ENCODE measurements at places on chromosomes 3 and 15.

DNA sequence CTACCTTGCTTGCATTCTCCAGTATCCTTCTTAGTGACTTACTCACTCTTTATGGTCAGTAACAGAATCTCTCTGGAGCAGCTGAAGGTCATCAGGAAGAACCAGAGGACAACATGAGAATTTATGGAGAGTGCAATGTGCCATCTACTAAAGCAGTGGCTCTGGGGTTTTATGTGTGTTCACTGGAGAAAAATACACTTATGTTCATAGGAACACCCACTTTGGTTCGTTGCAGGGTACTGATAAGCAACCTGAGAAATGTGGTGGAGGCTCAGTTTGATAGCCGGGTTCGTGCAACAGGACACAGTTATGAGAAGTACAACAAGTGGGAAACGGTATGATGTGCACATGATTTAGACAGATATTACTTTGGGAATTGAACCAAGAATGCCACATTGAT is 12.8 kb downstream of the CPB1 start:
- no peak for DNase-seq

DNA sequence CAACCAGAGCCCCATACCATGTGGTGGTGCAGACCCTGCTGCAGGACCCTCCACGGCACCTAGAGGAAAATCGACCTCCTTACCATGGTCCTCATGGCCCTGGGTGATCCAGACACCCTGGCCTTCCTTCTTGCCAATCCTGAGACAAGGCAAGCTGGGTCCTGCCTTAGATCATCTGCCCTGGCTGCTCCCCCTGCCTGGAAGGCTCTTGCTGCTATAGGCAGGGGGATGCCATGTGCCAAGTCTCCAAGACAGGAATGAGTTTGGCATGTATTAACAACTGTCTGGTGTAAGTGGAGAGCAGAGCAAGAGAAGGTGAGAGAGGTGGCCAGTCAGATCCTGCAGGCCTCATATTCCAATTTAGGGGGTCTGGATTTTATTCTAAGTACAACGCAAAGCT is 7.5 kb downstream of the HEG1 start:
- DNase-seq = no peak

DNA sequence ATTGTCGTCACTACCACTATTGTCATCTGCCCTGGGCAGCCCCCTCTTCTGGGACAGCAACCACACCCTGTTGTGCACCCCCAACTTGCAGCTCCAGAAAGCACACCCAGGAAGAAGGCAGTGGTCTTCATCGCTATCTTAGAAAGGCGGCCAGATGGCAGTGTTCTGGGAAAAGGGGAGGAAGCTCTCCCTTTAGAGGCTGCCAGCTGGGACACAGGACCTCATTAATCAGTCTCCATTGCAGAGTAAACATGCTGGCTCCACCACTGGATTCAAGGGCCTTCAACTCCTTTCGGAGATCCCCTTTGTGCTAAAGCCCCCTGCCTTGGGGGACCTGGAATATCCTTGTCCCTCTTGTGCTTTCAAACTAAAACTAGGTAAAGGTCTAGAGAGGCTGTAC is 199.3 kb upstream of the LINGO1 start:
- DNase-seq = no peak

DNA sequence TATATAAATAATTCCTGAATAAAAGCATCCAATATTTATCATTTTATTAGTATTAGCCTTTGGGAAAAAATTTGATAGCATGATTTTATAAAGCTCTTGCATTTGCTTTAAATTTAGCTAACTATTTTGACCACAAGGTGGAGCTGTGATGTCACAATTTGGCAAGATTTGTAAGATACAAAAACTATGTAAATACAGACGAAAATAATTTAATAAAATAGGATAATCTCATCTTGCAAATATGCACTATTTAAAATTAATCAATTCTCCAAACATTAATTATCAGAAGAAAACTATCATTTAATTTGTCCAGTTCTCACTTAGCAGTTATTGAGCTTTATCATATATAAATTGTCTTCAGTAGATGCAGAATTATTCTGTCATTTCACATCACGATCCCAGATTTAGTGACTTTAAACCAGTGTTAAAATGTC is 95.4 kb downstream of the PLOD2 start:
- DNase-seq = peak; percentile 4

DNA sequence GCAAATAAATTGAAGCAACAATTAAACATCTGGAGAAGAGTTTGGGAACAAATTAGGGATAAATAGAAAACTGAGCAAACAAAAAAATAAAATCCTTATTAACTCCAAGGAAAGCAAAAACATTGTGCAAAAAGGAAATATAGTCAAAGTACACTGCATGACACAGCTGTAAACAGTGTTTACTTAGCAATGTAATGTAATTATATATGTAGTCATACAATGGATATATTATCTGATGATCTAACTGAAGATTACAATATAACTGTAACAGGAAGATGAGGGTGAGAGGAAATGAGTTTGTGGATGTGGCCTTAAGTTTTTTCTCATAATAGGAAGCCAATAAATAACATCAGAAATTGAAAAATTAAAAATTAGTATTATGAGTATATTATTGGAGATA is 42.5 kb downstream of the SCN10A start:
- DNase-seq = no peak

DNA sequence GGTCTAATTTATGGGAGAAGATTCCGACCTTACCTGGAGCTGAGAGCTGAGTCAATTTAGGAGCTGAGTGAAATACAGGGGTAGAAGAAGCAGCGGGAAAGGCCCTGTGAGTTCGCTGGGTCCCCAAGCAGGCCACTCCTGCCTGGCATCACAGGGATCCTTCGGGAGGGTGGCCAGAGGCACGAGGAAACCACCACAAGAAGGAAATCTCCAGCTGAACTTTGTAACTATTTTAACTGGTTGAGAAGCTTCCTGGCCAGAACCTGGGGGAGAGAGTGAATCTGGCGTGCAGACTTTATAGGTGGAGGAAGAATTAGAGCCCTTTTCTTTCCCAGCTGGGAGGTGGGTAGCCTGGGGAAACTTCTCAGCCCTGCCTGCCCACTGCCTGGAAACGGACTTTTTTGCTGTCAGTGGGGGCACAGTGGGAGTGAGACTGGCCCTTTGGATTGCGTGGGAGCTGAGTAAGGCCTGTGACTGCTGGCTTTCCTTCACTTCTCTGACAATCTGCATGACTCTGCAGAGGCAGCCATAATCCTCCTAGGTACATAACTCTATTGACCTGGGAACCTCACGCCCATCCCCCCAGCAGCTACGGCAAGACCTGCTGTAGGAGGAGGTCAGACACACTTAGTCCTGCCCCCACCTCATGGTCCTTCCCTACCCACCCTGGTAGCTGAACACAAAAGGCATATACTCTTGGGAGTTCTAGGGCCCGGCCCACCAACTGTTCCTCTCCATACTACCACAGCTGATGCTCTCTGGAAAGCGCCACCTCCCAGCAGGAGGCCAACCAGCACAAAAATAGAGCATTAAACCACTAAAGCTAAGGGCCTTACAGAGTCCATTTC is 340.7 kb downstream of the CNTN3 start:
- no peak for DNase-seq

- DNase-seq = no peak
These were observed 470.9 kb downstream of the LPP start for GRCh38 chr3:188624828-188625227.

DNA sequence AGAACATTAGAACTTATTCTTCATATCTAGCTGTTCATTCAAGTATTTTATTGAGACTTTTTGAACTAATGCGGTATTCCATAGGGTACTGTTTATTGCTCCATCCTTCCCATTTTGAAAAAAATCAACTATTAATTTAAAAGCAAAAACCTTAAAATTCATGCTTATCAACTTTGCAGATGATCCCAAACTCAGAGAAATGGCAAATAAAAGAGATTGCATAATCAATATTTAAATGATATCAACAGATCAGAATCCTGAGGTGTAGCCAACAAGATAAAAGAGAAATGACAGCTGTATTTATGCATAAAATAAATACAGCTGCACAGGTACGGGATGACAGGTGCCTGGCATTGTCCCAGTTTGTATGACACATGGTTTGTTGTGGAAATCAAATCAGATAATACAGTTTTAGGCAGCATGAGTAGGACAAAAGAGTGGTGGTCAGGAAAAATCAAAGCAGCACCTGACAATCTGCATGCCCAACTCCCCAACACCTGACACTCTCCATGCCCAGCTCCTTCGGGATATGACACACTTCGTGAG is 42.4 kb upstream of the CMTM8 start:
- DNase-seq = no peak

GRCh38 chr3:126397610-126398422 is 3.1 kb downstream of the CFAP100 start:
- no peak for DNase-seq

- no peak for DNase-seq
These were observed 17.5 kb downstream of the AQR start for GRCh38 chr15:34951993-34952392.

GRCh38 chr3:52028572-52028971 is 27.8 kb downstream of the DUSP7 start:
- DNase-seq = no peak

GRCh38 chr3:87805670-87806069 is 253.1 kb downstream of the CGGBP1 start:
- no peak for DNase-seq

DNA sequence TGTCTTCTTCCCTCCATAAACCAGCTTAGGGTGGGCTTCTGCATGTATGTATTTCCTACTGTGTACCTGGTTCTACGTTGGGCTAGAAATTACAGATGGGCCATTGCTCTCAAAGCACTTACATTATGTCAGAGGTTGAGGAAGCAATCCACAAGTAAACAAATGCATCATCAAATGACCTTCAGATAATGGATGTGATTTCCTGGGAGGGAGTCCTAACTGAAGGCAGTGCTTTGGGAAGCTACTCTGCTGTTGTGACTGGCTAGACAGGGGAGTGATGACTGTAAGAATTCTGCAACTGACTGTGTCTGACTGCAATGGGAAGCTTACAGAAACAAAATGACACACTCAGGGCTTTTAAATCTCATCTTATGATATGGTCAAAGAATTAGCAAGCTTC is 71.0 kb upstream of the PRR23E start:
- no peak for DNase-seq

- no peak for DNase-seq
These were observed 512 bp downstream of the LARP6 start for GRCh38 chr15:70853318-70853972.

DNA sequence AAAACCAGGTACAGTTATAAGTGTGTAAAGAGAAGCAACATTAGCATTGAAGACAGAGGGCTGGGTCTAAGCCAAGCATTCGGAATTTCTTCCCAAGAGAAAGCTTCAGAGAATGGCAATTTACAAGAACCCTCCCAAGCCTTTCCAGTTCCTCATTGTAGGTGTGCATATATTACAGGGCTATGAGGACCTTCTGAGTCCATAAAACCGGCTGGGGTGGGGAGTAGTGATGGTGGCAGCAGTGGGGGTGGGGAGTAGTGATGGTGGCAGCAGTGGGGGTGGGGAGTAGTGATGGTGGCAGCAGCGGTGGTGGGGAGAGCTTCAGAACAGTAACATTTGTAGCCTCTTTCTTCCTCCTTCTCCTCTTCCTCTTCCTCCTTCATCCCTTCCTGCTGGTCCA is 368.7 kb upstream of the UMPS start:
- DNase-seq = no peak

- no peak for DNase-seq
These were observed 35.5 kb downstream of the USF3 start for GRCh38 chr3:113660896-113661295.

DNA sequence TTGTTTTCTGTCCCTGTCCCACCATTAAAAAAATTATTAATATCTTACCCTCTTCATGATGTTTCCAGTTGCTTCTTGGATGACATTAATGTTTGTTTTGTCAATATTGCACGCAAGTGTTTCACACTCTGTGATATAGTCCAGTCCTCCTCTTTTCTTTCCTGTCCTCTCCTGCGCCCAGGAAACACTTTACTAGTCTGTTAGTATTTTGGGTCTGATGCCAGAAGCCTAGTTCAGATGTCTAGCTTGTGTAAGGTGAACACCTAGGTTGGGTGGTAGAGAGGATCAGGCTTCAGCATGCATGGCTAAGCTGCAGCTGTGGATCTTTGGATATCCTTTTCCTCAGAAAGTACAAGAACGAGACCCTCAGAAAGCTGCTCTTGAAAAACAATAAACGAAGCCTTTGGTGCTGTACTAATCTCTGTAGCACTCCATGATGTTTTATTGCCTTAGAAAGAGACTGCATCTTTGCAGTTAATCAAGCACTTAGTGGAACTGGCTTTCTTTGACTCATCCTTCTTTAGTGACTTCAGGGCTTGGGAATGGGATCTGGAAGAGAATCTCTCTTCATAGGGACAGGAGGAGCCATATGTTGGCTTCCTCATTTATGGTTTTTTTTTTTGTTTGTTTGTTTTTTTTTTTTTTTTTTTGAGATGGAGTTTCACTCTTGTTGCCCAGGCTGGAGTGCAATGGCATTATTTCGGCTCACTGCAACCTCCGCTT is 253.4 kb downstream of the LPP start:
- DNase-seq = no peak

DNA sequence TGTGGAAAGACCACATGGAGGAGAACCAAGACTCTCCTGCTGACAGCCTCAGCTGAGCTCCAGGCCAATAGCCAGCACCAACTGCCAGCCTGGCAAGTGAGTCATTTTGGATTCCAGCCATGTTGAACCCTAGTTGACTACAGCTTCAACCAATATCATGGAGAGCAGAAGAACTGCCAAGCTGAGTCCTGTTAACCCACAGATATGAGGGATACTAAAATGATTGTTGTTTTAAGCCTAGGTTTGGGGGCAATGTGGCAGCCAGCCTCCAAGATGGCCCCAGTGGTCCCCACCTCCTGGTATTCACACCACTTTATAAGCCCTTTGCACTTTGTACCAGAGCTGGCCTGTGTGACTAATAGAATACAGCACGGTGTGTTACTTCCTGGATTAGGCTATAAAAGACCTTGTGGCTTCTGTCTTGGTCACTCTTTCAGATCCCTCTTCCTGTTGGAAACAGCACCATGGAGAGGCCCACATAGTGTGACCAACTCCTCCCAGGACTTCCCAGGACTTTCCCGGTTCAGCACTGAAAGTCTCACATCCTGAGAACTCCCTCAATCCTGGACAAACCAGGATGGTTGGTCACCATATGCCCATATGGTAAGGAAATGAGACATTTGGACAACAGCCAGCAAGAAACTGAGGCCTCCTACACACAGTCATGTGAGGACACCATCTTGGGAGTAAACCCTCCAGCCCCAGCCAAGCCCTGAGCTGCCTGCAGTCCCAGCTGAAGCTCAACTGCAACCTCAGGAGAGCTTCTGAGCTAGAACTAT is 32.4 kb upstream of the CDV3 start:
- no peak for DNase-seq

DNA sequence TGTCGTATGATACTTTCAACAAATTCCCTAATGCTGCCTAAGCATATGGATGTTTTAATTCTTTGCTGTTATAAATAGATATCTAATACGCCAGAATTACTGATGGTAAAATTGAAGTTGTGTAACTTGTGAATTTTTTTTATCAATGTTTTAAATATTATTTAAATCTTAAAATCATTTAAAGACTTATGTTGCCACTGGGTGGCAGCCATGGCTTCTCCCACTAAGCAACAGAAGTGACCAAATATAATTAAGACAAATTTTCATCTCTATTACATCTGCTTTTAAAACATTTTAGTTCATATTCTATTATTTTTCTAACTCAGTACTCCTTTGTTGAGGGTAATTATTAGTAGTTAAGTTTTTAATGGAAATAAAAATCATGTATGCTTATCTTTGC is 8.1 kb upstream of the IL20RB start:
- no peak for DNase-seq
